ENCODE measurements at places on chromosomes 7 and 10. TPM values are rescaled to one million over a fixed set of nuclear protein-coding genes. Genes with fewer than 3 reads are reported as not detected.
A peak's percentile ranks its signal among the peaks of the same experiment; 100 is the strongest.

- no peaks in the 10 kb centered on the region for H3K36me3 ChIP-seq
- H3K4me1 ChIP-seq = no peaks in the 10 kb centered on the region
- H3K27ac ChIP-seq = no peak overlapping the region
- no peak overlapping the region for H3K4me3 ChIP-seq
- DNase-seq = no peak
- no peaks in the 10 kb centered on the region for H3K27me3 ChIP-seq
Observed at GRCh38 chr7:98551611-98552273, 65.3 kb upstream of the NPTX2 start.

DNA sequence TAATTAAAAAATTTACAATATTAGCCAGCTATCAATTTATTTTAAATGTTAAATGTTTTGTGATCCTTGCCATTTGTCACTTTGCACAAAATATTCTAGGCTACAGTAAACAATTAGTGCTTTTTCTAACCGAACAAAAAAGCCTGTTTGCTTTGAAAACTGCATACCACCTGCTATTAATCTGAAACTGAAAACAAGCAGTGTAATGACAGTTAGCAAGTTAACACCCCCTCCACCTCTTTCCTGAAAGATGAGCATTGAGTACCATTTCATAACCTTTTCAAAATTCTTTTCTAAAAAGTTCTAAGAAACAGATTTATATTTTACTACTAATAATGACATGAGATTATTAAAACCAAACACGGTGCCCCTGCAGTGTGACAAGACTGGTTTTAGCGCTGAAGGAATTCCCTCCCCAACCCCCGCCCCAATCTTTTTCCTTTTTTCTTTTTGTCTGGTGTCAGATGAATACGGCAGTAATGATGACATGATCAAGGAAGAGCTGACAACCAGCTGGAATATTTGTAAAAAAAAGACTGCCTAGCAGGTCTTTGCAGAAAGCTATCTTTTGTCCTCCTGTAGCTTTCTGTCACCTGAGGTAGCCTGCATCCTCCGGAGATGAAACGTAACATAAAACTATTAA, 175.6 kb downstream of the CHCHD3 start:
- no peaks in the 10 kb centered on the region for H3K27me3 ChIP-seq
- H3K4me1 ChIP-seq = no peaks in the 10 kb centered on the region
- H3K36me3 ChIP-seq = no peaks in the 10 kb centered on the region

DNA sequence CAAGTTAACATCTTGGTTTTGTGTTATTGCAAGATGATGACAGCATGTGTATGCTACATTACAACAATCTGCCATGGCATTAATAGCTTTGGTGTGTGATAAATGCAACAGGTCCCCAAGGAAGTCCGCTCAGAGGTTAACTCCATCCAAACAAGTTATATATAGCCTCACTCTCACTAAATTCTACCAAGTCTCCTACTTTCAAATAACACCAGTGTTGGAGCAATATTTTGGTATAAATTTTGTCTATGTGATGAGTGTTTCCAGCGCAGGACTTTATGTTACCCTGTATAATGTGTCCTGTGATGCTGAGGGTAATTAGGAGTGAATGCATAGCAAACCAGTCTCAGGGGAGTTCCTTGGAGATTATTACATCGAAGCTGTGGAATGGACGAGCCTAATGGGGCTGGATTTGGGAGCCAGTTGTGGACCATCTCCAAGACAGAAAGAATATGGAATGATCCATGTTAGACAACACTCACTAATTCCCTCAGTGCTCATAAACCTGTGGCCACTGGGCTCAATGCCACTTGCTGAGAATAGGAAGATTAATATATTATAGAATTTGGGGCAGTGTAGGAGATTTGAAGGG, 127.6 kb upstream of the CXCL12 start:
- no peak for DNase-seq
- no peaks in the 10 kb centered on the region for H3K27me3 ChIP-seq
- H3K4me1 ChIP-seq = no peaks in the 10 kb centered on the region
- H3K36me3 ChIP-seq = no peaks in the 10 kb centered on the region
- H3K27ac ChIP-seq = no peak overlapping the region
- H3K4me3 ChIP-seq = no peak overlapping the region

- H3K4me1 ChIP-seq = no peaks in the 10 kb centered on the region
- H3K36me3 ChIP-seq = no peaks in the 10 kb centered on the region
- H3K27ac ChIP-seq = no peak overlapping the region
- DNase-seq = no peak
- no peak overlapping the region for H3K4me3 ChIP-seq
Observed at GRCh38 chr7:158482480-158482879, 105.1 kb downstream of the PTPRN2 start.

DNA sequence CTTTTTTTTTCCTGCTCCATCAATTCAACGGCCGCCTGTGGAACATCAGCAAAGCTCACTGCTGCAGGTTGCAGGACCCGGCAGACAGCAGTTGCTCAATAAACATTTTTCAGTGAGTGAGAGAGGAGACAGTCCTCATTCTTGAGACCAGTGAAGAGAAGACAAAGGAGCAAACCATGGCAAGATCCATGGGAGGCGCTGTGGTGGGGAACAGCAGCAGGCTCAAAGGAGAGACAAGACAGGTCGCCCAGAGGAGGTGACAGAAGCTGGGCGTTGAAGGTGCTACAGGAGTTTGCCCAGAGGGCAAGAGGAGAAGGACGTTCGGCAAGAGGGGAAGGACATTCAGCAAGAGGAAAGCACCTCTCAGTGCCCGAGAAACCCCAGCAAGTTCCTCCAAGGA, 74.5 kb upstream of the FGFR2 start:
- no peak for DNase-seq
- no peak overlapping the region for H3K27ac ChIP-seq
- no peaks in the 10 kb centered on the region for H3K4me1 ChIP-seq

DNA sequence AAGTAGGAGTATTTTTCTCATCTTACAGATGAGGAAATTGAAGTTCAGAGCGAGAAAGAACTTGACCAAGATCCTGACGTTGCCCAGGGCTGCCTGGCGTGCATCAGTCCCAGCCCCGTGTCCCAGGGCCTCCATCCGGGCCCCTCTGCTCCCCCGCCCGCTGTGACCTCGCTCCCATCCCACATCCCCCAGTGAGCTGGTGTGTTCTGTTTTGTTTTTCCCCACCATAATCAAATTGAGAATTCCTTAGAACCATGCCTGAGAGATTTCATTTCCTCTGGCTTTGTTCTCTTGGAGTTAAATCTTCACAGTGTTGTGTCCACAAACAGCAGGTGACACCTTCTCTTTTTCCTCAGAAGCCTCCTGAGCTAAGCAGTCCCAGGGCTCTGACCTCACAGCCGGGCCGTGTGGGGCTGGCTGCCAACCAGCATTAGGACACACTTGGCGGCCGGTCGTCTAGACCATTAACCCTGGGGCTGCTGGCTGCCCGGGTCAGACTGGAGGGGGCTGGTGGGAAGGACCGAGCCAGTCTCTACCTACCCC, 44.3 kb downstream of the PFKP start:
- H3K4me3 ChIP-seq = no peak overlapping the region
- H3K27me3 ChIP-seq = no peaks in the 10 kb centered on the region
- peaks cover 69% of the 10 kb centered on the region for H3K36me3 ChIP-seq
- H3K27ac ChIP-seq = no peak overlapping the region
- peaks cover 7% of the 10 kb centered on the region for H3K4me1 ChIP-seq
- DNase-seq = no peak

Gene NHLRC2
- 5.9 TPM for polyA plus RNA-seq

Gene SUGCT
- 0.19 TPM for polyA plus RNA-seq

DNA sequence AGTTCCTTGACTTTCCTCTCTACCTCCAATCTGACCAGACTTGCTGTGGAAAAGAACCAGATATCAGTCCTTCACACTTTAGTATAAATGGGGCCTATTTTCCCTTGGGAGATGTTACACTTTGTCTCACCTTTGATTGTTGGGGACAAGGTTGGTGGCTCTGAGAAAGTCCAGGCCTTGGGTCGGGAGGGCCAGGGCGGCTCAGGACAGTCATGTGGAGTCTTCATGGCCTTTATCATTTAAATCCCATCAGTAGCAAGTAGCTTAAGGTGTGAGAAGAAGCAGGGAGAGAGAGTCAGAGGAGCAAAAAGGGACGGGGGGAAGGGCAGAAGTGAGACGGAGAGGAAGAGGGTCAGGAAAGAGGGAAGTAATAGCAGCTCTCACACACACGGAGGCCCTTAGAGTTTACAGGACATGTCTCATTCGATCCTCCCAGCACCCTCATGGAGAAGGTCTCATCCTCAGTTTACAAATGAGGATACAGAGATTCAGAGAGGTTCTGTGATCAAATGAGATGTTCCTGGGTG, 40.5 kb downstream of the TBATA start:
- H3K27me3 ChIP-seq = no peaks in the 10 kb centered on the region
- no peaks in the 10 kb centered on the region for H3K36me3 ChIP-seq
- no peak for DNase-seq
- no peak overlapping the region for H3K4me3 ChIP-seq

Gene A1CF
- not detected for polyA plus RNA-seq

Gene HGF
- polyA plus RNA-seq = 0.25 TPM

- no peaks in the 10 kb centered on the region for H3K4me1 ChIP-seq
- H3K27me3 ChIP-seq = no peaks in the 10 kb centered on the region
- H3K36me3 ChIP-seq = no peaks in the 10 kb centered on the region
- no peak for DNase-seq
- H3K27ac ChIP-seq = no peak overlapping the region
- no peak overlapping the region for H3K4me3 ChIP-seq
Observed at GRCh38 chr7:29126804-29127203, 19.5 kb downstream of the CPVL start.

DNA sequence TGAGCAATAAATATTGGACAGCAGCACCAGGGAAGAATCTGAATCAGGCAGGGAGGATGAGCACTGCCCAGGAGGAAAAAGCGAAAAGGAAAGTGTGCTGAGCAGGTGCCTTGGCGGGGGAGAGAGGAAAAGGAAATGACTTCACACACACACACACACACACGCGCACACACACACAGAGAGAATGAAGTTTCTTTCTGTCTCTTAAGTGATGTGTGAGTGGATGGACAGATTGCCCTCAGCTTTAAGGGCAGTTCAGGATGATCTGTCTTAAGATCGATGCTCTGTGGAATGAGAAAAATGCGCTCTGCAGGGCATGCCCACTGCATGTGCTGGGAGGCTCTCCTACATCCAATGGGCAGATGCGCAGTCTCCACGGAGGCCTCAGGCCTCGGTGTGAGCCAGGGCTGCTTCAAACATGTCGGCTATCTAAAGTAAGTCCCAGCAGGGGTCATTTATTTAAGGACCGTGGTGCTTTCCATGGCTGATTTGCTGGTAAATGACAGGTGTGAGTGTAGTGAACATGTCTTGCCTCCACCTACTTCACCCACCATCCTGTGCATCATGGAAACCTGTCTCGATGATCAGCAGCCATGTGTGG, 2.5 kb upstream of the ACBD5 start:
- H3K4me1 ChIP-seq = peaks cover 17% of the 10 kb centered on the region
- no peaks in the 10 kb centered on the region for H3K36me3 ChIP-seq
- DNase-seq = peak; percentile 89
- H3K27ac ChIP-seq = peak overlapping the region; percentile 97

- H3K4me3 ChIP-seq = no peak overlapping the region
- no peaks in the 10 kb centered on the region for H3K4me1 ChIP-seq
- no peak for DNase-seq
- H3K36me3 ChIP-seq = no peaks in the 10 kb centered on the region
- no peak overlapping the region for H3K27ac ChIP-seq
- H3K27me3 ChIP-seq = no peaks in the 10 kb centered on the region
Observed at GRCh38 chr10:108784534-108784933, 1138.8 kb downstream of the XPNPEP1 start.

- DNase-seq = no peak
- no peaks in the 10 kb centered on the region for H3K4me1 ChIP-seq
- H3K27ac ChIP-seq = no peak overlapping the region
- H3K27me3 ChIP-seq = no peaks in the 10 kb centered on the region
- no peak overlapping the region for H3K4me3 ChIP-seq
Observed at GRCh38 chr7:92435542-92435941, 11.7 kb upstream of the GATAD1 start.

Gene PNLIPRP1
- not detected for polyA plus RNA-seq

- no peak overlapping the region for H3K27ac ChIP-seq
- no peak for DNase-seq
- no peak overlapping the region for H3K4me3 ChIP-seq
- H3K36me3 ChIP-seq = no peaks in the 10 kb centered on the region
- no peaks in the 10 kb centered on the region for H3K27me3 ChIP-seq
Observed at GRCh38 chr10:35462491-35462934, 126.2 kb downstream of the CCNY start.

Gene LAMTOR4
- polyA plus RNA-seq = 393 TPM

GRCh38 chr7:1975581-1975980, 257.2 kb downstream of the MAD1L1 start:
- no peak for DNase-seq
- no peaks in the 10 kb centered on the region for H3K36me3 ChIP-seq
- H3K27me3 ChIP-seq = no peaks in the 10 kb centered on the region
- no peak overlapping the region for H3K27ac ChIP-seq

Gene C10orf62
- not detected for polyA plus RNA-seq

Gene ZNF485
- polyA plus RNA-seq = 4.8 TPM

GRCh38 chr10:79049931-79050895, 18.6 kb upstream of the ZMIZ1 start:
- no peak for DNase-seq
- no peak overlapping the region for H3K4me3 ChIP-seq
- H3K27me3 ChIP-seq = peaks cover 4% of the 10 kb centered on the region
- H3K4me1 ChIP-seq = peaks cover 19% of the 10 kb centered on the region
- H3K36me3 ChIP-seq = no peaks in the 10 kb centered on the region

DNA sequence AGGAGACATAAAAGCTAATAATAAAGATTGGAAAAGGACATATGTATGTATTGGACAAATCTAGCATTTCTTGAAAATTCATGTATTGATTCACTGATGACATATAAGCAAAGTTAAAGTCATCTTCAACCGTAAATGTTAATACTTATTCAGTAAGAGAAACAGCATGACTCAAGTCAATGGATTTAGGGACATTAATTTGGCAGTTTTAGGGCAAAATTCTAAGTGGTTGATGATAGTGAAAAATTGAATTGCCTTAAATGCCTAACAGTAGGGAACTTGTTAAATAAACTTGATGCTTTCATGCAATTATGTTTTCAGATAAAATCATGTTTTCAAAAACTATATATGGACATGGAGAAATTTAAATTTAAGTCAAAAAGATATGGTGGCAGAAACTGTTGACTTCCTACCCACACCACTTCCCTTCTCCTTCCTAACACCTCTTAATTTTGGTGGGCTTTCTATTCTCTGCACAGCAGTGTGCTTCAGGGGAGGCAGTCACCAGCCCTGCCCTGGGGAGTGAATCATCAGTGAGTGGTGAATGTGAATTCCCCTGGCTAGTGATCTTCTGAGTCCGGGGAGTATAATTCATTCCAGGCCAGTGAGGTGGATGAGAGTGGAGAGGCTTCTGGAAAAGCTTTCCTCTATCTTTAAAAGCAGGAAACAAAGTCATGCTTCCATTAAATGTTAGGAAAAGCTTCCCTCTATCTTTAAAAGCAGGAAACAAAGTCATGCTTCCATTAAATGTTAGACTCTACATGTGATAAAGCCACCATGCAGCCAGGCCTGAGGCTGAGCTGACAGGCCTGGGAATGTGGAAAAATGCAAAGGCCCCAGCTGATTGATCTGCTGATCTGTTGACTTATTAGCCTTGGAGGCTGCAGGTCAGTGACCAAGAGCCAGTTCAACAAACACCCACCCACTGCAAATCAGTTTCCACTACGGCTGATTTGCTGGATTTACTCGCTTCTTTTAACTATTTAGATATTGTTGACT, 25.2 kb upstream of the ITGB1 start:
- no peak overlapping the region for H3K27ac ChIP-seq
- no peak overlapping the region for H3K4me3 ChIP-seq
- no peaks in the 10 kb centered on the region for H3K36me3 ChIP-seq
- peaks cover 3% of the 10 kb centered on the region for H3K4me1 ChIP-seq
- no peak for DNase-seq
- H3K27me3 ChIP-seq = no peaks in the 10 kb centered on the region

- H3K27ac ChIP-seq = no peak overlapping the region
- no peaks in the 10 kb centered on the region for H3K36me3 ChIP-seq
- no peaks in the 10 kb centered on the region for H3K4me1 ChIP-seq
- no peak overlapping the region for H3K4me3 ChIP-seq
- DNase-seq = no peak
Observed at GRCh38 chr10:59606551-59606961, 103.1 kb downstream of the SLC16A9 start.
